Neuronal stem cell (in vitro differentiated cells): ENCODE measurements at places on chromosomes 6 and 20.

DNA sequence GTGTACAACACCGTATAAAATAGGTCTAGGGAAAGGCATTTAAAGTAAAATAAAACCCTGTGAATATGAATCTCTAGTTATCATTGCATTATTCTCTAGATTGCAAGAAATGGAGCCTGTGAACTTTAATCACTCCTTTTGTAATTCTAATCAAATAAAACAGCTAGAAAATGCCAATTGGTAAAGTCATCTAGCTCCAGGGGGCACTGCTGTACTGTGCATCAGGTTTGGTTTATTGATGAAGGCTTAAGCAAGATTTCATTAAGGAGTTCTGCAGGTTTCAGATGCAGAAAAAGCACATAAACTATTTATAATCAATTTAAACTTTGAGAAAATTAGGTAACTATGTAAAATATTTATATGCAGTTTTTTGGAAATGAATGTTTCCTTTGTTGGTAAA is 645.0 kb downstream of the PHF3 start:
- peak; percentile 29 for DNase-seq

DNA sequence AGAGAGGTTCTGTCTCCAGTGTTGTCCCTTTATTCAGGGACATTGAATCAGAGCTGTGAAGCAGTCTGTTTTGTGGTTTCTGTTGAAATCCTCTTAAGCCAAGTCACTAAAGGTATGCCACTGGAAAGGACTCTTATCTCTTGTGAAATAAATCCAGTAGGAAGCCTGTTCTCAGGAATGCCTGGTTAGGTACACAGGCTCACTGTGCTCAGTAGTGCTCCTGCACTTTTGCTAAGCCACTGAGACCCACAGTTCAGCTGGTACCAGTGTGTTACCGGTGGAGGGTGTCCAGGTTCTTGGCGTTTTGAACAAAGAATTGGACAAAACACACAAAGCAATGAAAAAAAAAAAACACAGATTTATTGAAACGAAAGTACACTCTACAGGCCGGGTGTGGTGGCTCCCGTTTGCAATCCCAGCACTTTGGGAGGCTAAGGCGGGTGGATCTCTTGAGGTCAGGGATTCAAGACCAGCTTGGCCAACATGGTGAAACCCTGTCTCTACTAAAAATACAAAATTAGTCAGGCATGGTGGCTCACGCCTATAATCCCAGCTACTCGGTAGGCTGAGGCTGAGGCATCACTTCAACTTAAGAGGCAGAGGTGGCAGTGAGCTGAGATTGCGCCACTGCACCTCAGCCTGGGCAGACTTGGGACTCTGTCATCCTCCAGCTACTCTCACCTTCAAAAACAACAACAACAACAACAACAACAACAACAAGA is 186.1 kb downstream of the JARID2 start:
- DNase-seq: no peak

DNA sequence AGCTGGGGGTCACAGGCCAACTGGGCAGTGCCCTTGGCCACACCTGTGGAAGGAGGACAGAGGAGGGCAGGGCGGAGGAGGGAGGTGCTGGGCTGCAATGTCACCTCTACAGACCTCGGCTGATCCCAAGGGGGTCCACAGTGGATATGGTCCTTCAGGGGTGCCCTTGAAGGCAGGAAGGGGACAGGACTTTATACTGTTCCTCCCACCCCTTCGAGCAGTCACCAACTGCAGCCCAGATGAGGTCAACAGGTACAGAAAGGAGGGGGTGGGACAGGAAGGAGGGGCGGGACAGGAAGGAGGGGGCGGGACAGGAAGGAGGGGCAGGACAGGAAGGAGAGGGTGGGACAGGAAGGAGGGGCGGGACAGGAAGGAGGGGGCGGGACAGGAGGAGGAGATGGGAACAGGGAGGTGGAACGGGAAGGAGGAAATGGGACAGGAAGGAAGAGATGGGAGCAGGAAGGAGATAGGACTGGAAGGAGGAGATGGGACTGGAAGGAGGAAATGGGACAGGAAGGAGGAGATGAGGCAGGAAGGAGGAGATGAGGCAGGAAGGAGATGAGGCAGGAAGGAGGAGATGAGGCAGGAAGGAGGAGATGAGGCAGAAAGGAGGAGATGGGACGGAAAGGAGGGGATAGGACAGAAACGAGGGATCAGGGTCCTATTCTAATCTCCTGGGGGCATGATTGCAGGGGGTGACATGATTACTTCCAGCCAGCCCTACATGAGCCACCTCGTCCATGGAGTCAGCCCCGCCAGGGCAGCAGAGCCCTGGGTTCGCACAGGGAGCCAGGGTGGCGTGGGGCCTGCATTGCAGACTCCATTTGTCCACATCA is 19.4 kb upstream of the MRGBP start:
- DNase-seq: no peak

- no peak for DNase-seq
Observed at GRCh38 chr20:36768768-36769430, 4.7 kb downstream of the DSN1 start.

GRCh38 chr6:115221198-115221597 is 839.5 kb downstream of the FRK start:
- DNase-seq: no peak

DNA sequence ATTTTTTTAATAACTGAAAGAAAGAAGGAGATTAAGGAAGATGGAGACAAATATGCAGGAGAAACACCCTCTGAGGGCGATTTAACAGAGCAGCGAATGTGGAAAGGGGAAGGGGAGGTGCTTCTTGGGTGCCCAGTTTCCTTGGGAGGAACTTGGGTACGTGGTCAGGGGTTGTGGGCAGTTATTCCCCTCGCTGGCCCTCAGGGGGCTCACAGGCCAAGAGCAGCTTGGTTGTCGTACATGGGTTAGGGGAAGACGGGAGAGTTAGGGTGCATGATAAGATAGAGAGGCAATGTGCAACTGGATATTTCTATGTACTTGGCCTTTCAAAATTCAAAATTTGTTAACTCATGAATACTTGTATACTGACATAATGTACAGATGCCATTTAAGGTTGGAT is 7.0 kb upstream of the TUBB2A start:
- no peak for DNase-seq

- no peak for DNase-seq
Observed at GRCh38 chr20:47758517-47759450, 26.5 kb downstream of the SULF2 start.

- no peak for DNase-seq
Observed at GRCh38 chr6:22024973-22025467, 271.8 kb downstream of the PRL start.

GRCh38 chr6:56388415-56388755 is 141.0 kb upstream of the COL21A1 start:
- DNase-seq: no peak

GRCh38 chr6:38797391-38797790 is 82.3 kb downstream of the DNAH8 start:
- no peak for DNase-seq

DNA sequence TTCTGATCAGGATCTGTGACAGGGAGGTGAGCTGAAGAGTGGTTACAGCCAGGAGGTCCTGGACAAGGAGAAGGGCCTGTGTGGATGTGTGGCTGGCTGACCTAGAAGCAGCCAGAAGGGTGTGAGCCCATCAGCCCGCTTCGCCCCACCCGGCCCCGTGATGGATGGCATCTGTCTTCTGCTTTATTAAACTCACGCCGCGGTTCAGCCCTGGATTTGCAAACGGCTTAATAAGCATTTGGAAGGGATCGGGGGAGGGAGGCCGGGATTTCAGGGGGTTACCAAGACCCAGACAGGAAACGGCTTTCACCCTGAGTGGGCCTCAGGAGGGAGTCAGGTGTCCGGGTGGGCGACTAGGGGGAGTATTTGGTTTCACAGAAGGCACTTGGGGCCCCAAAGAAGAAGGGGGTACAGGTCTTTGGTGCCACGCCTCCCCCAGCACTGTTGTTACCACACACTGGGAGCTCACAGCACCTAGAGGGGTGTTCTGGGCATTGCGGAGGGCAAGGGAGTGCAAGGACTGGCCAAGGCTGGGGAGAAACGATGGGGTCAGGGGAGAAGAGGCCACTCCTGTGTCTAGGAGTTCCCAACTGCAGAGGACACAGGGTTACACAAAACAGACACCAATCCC is 53.8 kb upstream of the FOXP4 start:
- DNase-seq: no peak

DNA sequence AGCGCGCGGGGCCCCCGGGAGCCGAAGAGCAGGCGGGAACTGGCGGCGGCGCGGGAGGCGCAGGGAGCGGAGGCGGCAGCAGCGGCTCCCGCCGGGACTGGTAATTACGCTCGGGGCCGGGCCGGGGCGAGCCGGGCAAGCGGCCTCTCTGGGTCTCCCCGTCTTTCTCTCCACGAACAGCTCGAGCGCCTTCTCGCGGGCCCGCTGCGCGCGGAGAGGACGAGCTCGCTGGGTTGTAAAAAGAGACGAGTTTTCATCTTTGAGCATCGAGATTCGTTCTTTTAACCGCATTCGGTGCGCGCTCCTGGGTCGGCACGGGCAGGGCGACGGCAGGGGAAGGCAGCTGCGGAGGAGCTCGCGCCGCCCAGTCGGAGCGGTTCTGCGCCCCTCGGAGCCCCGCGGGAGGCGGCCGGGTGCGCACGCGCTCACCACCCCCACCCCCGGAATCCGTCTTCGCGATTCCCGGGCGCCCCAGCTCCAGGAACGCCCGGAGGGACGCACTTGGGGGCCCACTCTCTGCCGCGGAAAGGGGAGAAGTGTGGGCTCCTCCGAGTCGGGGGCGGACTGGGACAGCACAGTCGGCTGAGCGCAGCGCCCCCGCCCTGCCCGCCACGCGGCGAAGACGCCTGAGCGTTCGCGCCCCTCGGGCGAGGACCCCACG is 38.0 kb downstream of the YTHDF1 start:
- peak; percentile 32 for DNase-seq

DNA sequence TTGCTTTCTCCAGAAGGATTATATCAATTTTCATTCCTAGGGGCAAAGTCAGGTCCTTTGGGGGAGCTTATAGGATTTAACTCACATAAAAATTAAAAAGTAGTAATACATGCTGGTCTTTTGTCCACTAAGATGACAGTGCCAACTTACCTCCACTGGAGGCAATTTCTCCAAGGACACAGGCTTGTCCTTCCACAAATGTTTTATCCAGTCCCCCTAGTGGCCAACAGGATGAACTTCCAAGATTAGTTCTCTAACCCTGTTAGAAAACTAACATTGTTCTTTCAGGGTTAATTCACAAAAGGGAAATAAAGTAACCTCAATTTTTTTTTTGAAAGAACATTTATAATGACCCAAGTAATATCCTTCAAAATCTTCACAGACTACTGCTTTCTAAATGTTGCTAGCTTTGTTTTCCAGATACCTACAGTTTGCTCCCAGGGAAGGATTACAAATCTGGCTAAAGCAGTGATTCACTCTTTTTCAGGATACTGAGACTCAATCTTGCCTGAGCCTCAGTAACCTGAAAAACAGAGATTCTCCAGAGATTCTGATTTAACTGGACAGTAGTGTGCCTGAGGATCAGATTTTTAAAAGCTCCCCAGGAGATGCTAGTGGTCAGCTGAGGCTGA is 31.7 kb upstream of the UBR2 start:
- peak; percentile 36 for DNase-seq

GRCh38 chr6:13741365-13741764 is 29.7 kb upstream of the RANBP9 start:
- no peak for DNase-seq

- no peak for DNase-seq
Observed at GRCh38 chr6:88072462-88072861, 24.8 kb downstream of the SPACA1 start.

DNA sequence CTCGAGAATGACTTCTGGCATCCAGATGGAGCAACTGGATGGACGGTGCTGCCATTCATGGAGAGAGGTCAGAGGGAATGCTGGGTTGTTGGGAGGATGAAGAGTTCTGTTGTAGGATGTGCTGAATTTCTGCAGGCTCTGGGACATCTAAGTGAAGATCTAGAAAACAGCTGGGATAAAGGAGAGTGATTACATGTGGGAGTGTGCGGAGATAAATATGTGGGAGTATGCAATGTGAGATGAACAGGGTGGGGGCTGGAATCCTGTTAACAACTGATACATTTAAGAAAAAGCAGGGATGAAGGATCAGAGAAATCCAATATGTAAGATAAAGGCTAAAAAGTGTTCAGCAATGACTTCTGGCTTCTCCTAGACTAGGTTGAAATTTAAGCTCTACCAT is 43.1 kb downstream of the FAXC start:
- DNase-seq: no peak

DNA sequence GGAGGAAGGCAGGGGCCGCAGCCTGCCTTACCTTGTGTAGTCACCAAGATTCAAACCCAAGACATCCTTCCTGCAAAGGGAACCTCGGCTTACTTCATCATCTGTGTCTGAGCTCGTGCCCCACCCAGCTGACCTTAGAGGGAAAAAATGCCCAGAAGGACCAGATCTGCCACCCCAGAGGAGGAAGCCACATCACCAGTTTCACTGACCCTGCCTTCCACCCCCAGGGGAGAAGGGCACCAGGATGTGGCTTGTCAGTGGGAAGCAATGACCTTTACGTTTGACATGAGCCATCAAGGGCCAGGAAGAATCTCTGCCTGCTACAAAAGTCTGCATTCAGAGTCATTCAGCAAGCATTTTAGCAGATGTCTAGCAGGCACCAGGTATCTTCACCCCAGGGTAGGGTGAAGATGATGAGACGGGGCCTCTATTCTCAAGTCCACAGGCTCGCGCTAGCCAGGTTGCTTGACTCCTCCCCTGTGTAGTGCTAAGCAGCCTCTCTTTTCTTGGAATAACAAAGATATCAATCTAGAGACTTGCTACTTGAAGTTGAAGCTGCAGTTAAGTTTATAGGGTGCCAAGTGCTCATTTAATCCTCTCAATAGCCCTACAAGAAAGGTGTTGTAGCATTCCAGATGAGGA is 28.1 kb downstream of the HM13 start:
- no peak for DNase-seq

- no peak for DNase-seq
Observed at GRCh38 chr6:15754035-15754705, 91.3 kb upstream of the DTNBP1 start.

- no peak for DNase-seq
Observed at GRCh38 chr20:48283470-48284110, 498.3 kb upstream of the SULF2 start.

- no peak for DNase-seq
Observed at GRCh38 chr6:118581489-118581959, 33.4 kb downstream of the PLN start.

GRCh38 chr6:31143148-31143547 is 4.3 kb upstream of the PSORS1C2 start:
- no peak for DNase-seq

- no peak for DNase-seq
Observed at GRCh38 chr6:140018588-140018987, 644.1 kb upstream of the CITED2 start.
